ENCODE measurements at places on chromosomes 6 and 20.

- no peaks in the 10 kb centered on the region for H3K36me3 ChIP-seq
- no peak for DNase-seq
- H3K27ac ChIP-seq = no peak overlapping the region
- H3K4me1 ChIP-seq = no peaks in the 10 kb centered on the region
Observed at GRCh38 chr6:4264081-4264480, 128.7 kb upstream of the ECI2 start.

- no peak for DNase-seq
- no peaks in the 10 kb centered on the region for H3K36me3 ChIP-seq
- no peaks in the 10 kb centered on the region for H3K27me3 ChIP-seq
- no peak overlapping the region for H3K4me3 ChIP-seq
- no peaks in the 10 kb centered on the region for H3K4me1 ChIP-seq
- H3K27ac ChIP-seq = no peak overlapping the region
Observed at GRCh38 chr6:12944001-12944400, 227.4 kb downstream of the PHACTR1 start.

DNA sequence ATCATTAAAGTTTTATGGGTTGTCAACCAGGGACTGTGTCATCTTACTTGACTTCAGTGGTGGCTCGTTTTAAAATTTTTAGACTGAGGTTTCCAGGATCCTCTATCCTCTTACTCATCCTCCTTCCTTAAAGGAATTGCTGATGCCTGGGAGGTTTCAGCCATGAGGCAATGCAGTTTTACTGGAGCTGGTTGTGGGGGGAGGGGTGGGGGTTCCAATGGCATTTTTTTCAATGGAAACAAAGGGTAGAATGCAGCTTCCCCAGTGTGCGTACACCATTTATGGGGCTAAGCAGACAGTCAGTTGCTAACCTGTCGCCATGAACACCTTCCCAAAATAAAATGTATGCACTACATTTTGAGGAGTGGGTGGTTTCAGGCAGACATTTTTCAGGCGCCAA is 88.0 kb downstream of the METTL24 start:
- H3K4me1 ChIP-seq = no peaks in the 10 kb centered on the region
- H3K27ac ChIP-seq = no peak overlapping the region
- no peaks in the 10 kb centered on the region for H3K36me3 ChIP-seq
- H3K27me3 ChIP-seq = no peaks in the 10 kb centered on the region
- no peak for DNase-seq

GRCh38 chr6:41680182-41680965 is 42.1 kb downstream of the MDFI start:
- no peak for DNase-seq
- H3K27ac ChIP-seq = no peak overlapping the region
- peaks cover 19% of the 10 kb centered on the region for H3K4me1 ChIP-seq
- H3K36me3 ChIP-seq = peaks cover 9% of the 10 kb centered on the region

- H3K4me1 ChIP-seq = no peaks in the 10 kb centered on the region
- no peak overlapping the region for H3K4me3 ChIP-seq
- no peak for DNase-seq
Observed at GRCh38 chr20:25070821-25071473, 11.0 kb downstream of the VSX1 start.

GRCh38 chr20:49469060-49469459 is 13.4 kb downstream of the KCNB1 start:
- no peaks in the 10 kb centered on the region for H3K4me1 ChIP-seq
- H3K27ac ChIP-seq = no peak overlapping the region
- no peak for DNase-seq
- H3K36me3 ChIP-seq = no peaks in the 10 kb centered on the region

Data from thyroid gland (tissue), 4 donors.